ENCODE measurements at places on chromosomes 16 and 17.
A peak's percentile ranks its signal among the peaks of the same experiment; 100 is the strongest.

GRCh38 chr16:84144209-84144858, 643 bp downstream of the HSDL1 start:
- DNase-seq: peak; percentile 17

DNA sequence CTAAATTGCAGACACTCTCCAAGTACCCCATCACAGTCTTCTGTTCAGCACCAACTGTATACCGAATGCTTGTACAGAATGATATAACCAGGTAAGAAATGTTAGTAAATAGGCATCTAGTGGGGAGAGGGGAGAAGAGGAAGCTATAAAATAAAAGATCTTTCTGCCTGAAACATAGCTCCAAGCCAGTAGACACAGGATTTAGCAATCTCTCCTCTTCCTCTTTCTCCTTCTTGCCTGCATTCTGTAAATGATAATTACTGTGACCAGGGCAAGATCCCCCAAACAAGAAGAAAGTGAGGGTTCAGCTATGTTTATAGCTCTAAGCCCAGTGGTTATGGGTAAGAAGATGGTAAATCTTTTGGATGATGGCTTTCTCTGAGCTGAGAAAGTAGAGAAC, 17.9 kb downstream of the ACSM3 start:
- DNase-seq: no peak

- no peak for DNase-seq
Measured at GRCh38 chr16:85286066-85286831, 174.0 kb upstream of the CIBAR2 start.

- DNase-seq: no peak
Measured at GRCh38 chr16:30349675-30350074, 5.4 kb downstream of the CD2BP2 start.

GRCh38 chr17:51768706-51769105, 389.8 kb downstream of the CA10 start:
- DNase-seq: no peak

- no peak for DNase-seq
Measured at GRCh38 chr17:82655038-82655479, 6.8 kb upstream of the WDR45B start.

DNA sequence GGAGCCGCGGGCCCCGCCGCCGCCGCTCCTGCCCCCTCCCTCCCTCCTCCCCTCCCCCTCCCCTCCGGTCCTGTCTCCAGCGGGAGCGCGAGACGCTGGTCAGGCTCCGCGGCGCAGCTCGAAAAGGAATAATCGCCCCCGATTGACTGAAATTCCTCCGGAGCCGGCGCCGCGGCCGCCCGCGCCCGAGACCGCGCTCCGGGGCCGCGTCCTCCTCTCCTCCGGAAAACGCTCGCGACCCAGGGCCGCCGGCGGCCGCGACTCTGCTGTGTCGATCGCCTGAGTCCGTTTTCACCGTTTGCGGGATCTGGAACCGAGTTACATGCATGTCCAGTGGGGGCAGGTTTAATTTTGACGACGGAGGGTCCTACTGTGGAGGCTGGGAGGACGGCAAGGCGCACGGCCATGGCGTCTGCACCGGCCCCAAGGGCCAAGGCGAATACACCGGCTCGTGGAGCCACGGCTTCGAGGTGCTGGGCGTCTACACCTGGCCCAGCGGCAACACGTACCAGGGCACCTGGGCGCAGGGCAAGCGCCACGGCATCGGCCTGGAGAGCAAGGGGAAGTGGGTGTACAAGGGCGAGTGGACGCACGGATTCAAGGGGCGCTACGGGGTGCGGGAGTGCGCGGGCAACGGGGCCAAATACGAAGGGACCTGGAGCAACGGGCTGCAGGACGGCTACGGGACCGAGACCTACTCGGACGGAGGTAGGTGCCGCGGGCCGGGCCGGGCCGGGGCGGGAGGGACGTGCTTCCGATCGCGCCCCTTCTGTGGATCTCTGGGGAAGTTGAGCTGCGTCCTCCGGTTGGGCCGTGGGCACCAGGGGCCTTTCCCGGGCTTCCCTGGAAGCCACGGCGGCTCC, 744 bp downstream of the JPH3 start:
- DNase-seq: no peak

DNA sequence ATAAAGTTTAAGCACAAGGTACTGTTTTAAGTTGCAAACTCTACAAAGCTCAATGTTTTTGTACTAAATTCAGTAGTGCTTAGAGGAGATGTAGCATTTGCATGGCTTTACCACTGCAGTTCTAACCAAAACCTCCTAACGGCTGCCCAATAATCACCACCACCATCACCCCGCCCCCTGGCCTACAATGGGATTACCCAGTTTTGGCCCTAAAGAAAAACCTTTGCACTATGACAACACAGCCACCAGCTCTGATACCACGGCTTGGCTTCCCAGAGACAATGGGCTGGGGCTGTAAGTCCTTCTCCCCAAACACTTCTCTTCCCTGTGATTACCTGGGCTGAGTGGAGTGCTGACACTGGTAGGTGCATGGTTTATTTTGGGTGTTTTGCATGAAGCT, 58.4 kb upstream of the MTMR4 start:
- no peak for DNase-seq

Data from activated CD8-positive, alpha-beta memory T cell treated with anti-CD3 and anti-CD28 coated beads for 48 hours (primary cell).